Putamen (tissue), 1 donor: ENCODE measurements at places on chromosomes 5 and 9.

DNA sequence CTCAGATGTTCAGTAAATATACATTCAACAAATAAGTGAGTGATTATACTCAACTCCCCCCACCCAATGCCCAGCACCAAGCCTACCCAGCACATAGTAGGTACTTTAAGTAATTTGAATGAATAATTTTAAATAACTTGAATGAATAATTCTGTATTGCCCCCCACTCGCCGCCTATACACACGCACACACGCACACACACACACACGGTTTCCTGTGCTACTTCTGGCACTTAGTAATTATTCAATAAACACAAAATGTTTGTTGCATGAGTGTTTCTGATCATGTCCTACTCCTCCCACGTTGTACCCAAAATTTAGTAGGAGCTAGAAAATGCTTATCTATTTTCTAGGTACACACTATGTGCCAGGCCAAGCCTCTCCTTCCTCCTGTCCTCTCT, 16.2 kb downstream of the PCDH12 start:
- no peak for DNase-seq

DNA sequence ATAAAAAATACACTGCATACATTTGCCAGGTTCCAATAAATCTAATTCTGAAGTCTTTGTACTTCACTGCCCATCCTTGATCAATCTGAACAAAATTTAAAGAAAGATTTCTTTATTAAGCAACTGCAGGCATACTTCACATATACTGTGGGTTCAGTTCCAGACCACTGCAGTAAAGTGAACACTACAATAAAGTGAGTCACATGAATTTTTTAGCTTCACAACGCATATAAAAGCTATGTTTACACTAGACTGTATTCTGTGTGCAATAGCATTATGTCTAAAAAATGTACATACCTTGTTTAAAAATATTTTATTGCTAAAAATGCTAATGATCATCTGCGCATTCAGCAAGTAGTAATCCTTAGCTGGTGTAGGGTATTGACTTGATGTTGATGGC, 52.1 kb downstream of the SSBP2 start:
- no peak for DNase-seq

DNA sequence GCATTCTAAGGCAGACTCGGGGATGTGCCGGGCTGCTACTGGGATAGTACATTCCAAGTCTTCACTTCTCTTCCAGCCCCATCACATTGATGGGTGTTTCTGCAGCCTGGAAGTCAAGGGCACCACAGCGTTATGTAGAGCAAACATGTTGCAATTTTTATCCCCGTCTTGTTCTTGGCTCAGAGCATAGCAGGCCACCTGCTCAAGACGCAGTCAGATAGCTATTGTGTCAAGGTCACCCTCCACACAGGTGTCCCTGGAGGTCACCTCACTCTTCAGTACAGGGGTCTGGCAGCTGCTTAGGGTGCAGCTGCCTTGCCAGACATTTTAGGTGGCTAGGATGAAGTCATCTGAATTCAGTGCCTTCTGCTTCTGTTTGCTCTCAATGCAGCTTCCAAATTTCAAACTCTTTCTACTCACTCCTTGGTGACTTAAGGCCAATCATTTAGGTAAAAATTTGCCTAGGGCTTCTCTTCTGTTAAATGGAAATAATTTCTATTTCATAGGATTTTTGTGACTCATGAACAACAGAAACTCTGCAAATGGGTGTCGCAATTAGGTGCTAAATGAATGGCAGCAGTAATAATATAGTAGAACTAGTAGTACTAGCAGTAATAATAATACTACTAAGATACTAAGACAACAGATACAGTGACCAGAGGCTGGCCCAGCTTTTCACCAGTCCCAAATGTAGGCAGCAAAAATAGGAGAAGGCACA, 24.3 kb downstream of the KCNV2 start:
- no peak for DNase-seq

- no peak for DNase-seq
Observed at GRCh38 chr5:67358186-67358585, 161.6 kb upstream of the CD180 start.

DNA sequence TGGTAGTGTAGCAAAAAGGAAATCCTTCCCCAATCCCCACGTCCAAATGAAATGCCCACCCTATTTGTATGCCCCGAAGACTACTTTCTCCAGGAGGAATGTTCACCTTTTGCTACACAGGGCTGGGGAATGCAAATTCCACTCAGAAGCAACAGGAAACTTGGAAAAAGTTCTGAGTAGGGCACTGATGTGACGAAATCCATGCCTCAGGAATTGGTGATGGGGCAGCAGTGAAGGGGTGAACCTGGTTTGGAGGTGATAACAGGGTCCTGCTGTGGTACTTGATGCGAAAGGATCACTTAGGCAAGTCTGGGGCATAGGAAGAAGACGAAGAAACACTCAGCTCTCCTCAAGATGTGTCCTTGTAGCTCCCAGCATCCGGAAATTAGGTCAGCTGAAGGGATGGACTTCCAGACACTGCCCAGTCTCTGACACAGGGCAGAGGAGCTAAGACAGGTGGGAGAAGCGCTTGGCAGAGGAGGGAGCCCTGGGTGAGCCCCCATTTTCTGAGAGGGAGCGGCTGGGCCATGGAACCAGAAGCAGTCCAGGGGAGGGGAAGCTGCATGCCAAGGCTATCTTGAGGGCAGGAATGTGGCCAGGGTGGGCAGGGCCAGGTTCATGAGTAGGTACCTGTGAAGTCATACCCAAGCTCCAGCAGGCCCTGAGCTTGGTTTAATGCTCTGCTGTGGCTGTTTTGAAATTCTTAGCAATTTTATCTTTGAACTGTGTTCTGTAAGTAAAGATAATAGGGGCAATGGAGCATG, 22.2 kb upstream of the MVB12B start:
- no peak for DNase-seq

DNA sequence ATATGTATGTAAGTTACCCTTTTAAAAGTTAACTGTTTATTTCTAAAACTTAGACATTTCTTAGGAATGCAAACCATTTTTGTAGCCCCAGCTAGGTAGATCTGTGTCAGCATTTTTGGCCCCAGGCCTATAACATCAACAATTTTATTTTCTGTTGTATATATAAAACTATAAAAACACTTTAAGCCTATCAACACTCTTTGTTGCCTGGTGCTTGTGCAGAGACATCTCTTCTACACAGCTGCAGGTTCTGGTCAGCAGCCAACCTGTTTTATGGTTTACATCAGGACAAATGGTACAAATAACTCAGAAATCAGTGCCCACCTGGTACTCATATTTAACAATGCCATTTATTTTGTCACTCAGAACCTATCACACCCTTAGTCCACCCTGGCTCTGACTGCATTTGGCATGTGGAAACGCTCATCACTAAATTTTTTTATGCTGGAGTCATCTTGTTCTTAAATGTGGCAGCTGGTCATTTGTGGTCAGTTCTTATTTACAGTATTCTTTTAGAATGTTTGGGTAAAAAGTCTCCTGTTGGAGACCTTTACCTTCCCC, 173.4 kb downstream of the DNAH5 start:
- no peak for DNase-seq

DNA sequence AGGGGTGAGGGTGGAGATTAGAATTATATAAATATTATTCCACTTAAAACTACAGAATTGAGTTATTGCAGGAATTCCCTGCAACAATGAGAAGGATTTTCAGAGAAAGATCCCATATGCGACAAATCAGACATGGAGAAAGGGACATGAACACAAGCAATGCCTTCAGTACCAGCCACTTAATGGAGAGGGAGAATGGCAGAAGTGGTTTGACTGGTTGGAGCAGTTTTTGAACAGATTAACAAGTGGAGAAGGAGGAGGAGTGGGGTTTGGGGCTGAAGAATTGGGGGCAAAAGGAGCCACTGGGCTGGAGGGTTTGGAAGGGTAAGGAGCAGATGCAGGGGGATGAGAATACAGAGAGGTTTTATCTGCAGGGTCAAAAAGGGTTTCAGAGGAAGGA, 620.9 kb upstream of the PTPRD start:
- no peak for DNase-seq

- DNase-seq: peak; percentile 30
Observed at GRCh38 chr5:100900796-100901781, 2.0 kb downstream of the ST8SIA4 start.

DNA sequence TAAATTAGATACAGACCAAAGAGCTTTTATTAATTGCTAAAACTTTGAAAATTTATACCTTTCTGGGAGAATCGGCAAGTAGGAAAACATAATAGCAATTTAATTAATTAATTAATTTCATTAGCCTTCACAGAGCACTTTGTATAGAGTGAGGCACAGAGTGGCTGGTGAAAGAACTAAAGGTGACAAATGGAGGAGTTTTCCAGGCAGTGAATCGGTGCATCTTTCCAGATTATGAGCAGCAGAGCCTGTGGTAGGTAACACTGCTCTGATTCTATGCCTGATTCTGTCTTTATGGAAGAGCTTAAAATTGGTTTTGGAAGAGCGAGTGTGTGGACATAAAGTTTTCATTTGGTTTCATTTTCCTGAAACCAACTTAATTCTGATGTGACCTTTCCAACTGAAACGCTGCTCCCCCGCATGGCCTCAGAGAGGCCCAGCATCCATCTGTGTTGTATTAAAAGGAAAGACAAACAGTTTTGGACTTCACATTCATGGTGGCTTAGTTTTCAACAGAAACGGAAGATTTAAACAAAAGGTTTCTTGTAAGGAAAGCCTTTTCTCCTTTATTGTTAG, 188.9 kb upstream of the RPS23 start:
- DNase-seq: no peak

GRCh38 chr9:68678430-68678829, 26.6 kb upstream of the PIP5K1B start:
- no peak for DNase-seq

GRCh38 chr5:143618141-143618540, 193.8 kb upstream of the HMHB1 start:
- no peak for DNase-seq

DNA sequence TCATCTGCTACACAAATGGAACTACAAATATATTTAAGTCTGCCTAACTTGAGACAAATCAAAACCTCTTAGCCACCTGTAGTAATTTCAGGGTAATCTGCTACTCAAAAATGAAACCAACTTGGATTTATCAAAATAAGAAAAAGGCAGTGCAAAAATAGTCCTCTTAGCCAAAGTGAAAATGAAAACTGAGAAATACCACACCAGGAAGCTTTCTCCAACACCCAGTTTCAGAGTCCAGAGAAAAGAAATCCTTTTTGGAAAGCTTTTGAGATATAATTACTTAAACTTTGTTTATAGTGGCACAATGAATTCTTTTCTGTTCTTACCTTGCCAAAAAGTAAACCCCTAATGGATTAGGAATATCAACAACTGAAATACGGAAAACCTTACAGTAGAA, 990.4 kb downstream of the EFNA5 start:
- DNase-seq: no peak

DNA sequence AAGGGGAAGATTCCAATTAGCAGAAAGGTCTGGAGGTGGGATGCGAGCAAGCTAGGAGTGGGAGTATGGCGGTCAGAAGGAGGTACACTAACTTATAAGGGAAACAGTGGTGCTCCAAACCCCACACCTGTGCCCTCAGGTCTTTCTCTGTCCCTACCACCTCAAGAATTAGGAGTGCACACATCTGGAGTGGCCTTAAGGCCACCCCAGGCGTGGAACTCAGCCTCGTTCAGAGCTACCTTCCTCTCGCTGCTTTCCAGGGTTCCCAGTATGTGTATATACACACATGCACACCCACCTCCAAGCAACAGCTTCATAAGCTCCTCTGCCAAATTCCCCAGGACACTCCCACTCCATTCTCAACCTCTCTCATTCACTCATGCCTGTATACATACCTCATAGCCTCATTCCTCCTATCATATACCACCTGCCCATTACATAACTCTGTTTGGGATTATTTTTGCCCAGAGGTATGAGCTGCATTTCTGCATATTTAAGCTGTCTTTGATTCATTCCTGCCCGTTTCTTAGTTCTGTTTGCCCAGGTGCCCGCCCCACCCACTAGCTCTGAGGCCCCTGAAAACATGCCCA, 118.7 kb downstream of the PSD2 start:
- DNase-seq: no peak

DNA sequence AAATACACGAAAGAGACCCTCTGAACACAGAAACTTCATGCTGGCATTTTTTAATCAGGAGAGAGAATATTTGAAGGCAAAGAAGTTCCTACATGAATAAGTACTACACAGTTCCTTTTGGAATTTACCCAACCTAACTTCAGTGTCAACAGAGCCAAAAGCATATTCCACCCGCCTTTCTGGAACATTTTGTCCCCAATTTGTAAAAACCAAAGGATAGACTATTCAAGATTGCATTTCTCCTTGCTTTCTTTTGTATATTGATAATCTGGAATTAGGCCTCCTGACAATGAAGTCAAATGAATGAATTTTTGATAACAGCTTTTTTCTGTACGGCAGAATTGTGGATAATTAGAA, 39.4 kb upstream of the TRAF1 start:
- DNase-seq: no peak

- no peak for DNase-seq
Observed at GRCh38 chr5:170059221-170059620, 46.5 kb upstream of the FOXI1 start.

DNA sequence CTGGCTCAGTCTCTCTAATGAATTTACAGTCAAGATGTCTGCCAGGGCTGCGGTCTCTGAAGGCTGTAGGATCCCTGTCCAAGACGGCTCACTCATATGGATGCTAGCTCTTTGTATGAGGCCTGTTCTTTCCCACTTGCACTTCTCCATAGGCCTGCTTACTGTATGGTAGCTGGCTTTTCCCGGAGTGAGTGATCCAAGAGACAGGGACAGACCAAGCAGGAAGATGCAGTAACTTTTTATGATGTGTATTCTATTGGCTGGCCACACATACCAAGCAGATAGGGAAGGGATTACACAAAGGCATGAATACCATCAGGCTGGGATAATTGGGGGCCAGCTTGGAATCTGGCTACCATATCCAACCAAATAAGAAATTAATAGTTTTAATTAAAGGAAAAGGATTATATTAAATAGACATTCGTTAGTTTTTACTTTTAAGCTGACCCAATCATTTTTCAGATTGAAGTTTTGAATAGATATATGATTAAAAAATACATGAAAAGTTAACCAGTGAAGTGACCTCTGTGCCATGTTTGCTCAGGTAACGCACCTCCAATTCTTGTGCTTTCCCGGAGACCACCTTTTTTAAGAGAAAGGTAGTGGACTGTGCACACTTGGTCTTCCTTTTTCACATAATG, 20.6 kb downstream of the NSD1 start:
- no peak for DNase-seq

GRCh38 chr9:16309469-16310271, 560.8 kb downstream of the BNC2 start:
- DNase-seq: no peak

GRCh38 chr5:96326902-96327301, 106.1 kb downstream of the PCSK1 start:
- DNase-seq: no peak

GRCh38 chr5:32076699-32077695, 97.1 kb downstream of the GOLPH3 start:
- DNase-seq: peak; percentile 64

DNA sequence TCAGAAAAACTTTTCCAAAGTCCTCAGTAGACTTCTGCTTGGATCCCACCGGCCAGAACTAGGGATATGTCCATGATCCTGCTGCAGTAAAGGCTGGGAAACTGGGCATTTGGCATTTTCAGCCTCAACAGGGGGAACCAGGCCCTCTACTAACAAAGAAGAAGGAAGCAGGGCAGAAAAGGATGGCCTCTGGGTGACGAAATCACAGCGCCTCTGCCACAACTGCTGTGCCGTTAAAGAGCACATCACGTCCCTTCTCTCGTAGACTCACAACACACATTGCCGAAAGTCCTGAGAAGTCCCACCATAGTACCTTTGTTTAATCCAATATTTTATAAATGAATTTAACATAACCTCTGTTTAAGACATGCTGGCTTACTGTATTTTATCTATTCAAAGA, 10.4 kb upstream of the AFAP1L1 start:
- no peak for DNase-seq

- DNase-seq: no peak
Observed at GRCh38 chr5:158198636-158199035, 339.7 kb upstream of the CLINT1 start.
